ENCODE measurements at places on chromosomes 12 and 14. TPM values are rescaled to one million over a fixed set of nuclear protein-coding genes. Genes with fewer than 3 reads are reported as not detected.

GRCh38 chr12:89676930-89677329, 31.7 kb downstream of the ATP2B1 start:
- H3K27ac ChIP-seq: no peak overlapping the region
- DNase-seq: no peak
- no peaks in the 10 kb centered on the region for H3K36me3 ChIP-seq
- no peaks in the 10 kb centered on the region for H3K4me1 ChIP-seq
- no peaks in the 10 kb centered on the region for H3K27me3 ChIP-seq

- DNase-seq: no peak
- no peaks in the 10 kb centered on the region for H3K27me3 ChIP-seq
- no peak overlapping the region for H3K4me3 ChIP-seq
These were observed 388.1 kb downstream of the CCDC91 start for GRCh38 chr12:28578361-28578760.

GRCh38 chr12:89236237-89236636, 116.1 kb downstream of the DUSP6 start:
- H3K36me3 ChIP-seq: no peaks in the 10 kb centered on the region
- no peak for DNase-seq
- H3K4me3 ChIP-seq: no peak overlapping the region
- no peaks in the 10 kb centered on the region for H3K4me1 ChIP-seq

GRCh38 chr12:3622021-3622821, 130.7 kb downstream of the CRACR2A start:
- no peaks in the 10 kb centered on the region for H3K4me1 ChIP-seq
- H3K27me3 ChIP-seq: no peaks in the 10 kb centered on the region
- H3K36me3 ChIP-seq: no peaks in the 10 kb centered on the region
- no peak overlapping the region for H3K27ac ChIP-seq

- no peak for DNase-seq
- H3K4me1 ChIP-seq: peaks cover 34% of the 10 kb centered on the region
- H3K4me3 ChIP-seq: no peak overlapping the region
- H3K27me3 ChIP-seq: no peaks in the 10 kb centered on the region
- H3K36me3 ChIP-seq: no peaks in the 10 kb centered on the region
These were observed 188.3 kb upstream of the SLC38A2 start for GRCh38 chr12:46560874-46561273.

- DNase-seq: no peak
- H3K4me3 ChIP-seq: no peak overlapping the region
- H3K4me1 ChIP-seq: peaks cover 9% of the 10 kb centered on the region
- H3K27me3 ChIP-seq: no peaks in the 10 kb centered on the region
- no peak overlapping the region for H3K27ac ChIP-seq
These were observed 230.4 kb downstream of the SSPN start for GRCh38 chr12:26425587-26426260.

DNA sequence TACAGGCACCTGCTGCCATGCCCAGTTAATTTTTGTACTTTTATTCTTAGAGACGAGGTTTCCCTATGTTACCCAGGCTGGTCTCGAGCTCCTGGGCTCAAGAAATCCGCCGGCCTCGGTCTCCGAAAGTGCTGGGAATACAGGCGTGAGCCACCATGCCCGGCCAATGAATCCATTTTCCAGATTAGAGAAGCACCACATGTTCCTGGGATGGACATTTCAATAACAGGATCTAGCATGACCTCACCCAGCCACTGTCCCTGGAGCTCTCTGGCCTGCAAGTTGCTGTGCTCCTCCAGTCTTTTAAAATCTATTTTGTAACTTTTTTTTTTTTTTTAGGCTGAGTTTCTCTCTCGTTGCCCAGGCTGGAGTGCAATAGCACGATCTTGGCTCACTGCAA, 2.2 kb downstream of the GPR132 start:
- no peak overlapping the region for H3K4me3 ChIP-seq
- DNase-seq: no peak
- no peaks in the 10 kb centered on the region for H3K27me3 ChIP-seq
- H3K36me3 ChIP-seq: no peaks in the 10 kb centered on the region

FAM90A1 gene
- total RNA-seq: not detected

SERPINA6 gene
- not detected for total RNA-seq

SLC39A9 gene
- 63.4 TPM for total RNA-seq

SDR9C7 gene
- not detected for total RNA-seq

DNA sequence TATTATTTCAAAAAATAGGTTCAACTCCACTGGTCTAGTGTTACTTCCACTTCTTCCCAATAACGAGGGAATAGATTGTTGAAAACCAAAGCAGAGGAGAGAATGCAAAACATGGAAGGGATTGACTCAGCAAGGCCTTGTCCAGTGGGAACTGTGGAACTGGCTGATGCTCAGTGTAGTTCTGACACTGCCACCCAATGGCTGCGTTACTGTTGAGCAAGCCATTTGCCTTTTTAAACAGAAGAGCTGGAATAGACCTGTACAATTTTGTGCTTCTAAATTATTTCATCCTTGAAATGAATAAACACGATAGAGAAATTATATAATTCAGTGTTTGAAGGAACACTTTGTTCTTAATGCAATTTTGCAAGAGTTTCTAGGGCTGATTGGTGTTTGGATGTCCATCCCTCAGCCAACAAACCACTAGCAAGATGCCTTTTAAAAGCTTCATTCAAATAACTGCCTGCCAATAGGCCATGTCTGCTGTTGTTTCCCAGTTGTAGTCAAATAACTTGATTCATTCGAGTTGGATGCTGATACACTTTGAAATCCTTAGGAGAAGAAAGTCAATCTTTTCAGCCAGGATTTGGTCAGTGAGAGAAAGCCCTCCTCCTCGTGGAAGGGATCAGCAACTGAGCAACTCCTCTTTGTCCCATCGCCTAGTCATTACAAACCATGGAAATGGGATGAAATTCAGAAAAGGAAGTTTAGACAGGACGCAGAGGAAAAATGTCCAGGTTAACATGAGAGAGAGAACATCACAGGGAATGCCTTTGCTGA, 7.3 kb upstream of the MGP start:
- H3K36me3 ChIP-seq: no peaks in the 10 kb centered on the region
- H3K4me1 ChIP-seq: no peaks in the 10 kb centered on the region
- DNase-seq: no peak
- H3K4me3 ChIP-seq: no peak overlapping the region

ACOT6 gene
- not detected for total RNA-seq

RAPGEF3 gene
- 5.8 TPM for total RNA-seq

- no peak overlapping the region for H3K27ac ChIP-seq
- H3K4me3 ChIP-seq: no peak overlapping the region
- H3K36me3 ChIP-seq: peaks cover 5% of the 10 kb centered on the region
- no peaks in the 10 kb centered on the region for H3K4me1 ChIP-seq
- no peak for DNase-seq
These were observed 143.6 kb downstream of the CPNE8 start for GRCh38 chr12:38761636-38762342.

- no peaks in the 10 kb centered on the region for H3K36me3 ChIP-seq
- H3K27ac ChIP-seq: no peak overlapping the region
- no peaks in the 10 kb centered on the region for H3K27me3 ChIP-seq
- no peaks in the 10 kb centered on the region for H3K4me1 ChIP-seq
These were observed 62.2 kb downstream of the PRMT8 start for GRCh38 chr12:3553221-3553620.

DNA sequence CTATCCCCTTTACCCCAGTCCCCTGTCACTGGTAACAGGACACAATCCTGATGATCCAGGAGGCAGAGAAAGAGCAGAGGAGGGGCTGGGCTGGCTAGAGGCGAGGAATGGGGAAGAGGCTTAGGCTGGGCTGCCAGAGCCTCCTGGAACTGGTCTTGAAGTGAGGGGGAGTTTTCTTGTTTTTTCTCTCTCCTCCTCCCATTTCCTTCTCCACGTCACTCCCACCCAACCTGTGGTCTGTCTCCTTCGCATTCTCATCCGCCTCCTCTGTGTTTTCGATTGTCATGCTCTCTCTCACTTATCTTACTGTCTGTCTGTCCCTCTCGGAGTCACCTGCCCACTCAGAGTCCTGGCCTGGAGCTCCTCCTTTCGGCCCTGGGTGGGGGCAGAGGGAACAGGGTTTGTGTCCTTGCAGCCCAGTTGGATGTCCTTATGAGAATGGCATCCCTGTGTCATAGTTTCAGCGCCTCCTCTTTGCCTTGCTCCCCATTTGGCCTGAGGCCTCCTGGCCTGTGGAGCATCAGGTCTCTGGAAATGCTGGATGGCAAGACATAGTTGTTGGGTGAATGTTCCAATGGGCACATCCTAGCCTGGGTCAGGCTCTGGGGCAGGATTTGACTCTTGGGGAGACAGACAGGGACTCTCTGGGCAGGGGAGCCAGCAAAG, 3.4 kb upstream of the KRT80 start:
- H3K4me3 ChIP-seq: no peak overlapping the region
- DNase-seq: no peak
- H3K27ac ChIP-seq: peak overlapping the region; percentile 95
- no peaks in the 10 kb centered on the region for H3K36me3 ChIP-seq
- H3K27me3 ChIP-seq: no peaks in the 10 kb centered on the region

DNA sequence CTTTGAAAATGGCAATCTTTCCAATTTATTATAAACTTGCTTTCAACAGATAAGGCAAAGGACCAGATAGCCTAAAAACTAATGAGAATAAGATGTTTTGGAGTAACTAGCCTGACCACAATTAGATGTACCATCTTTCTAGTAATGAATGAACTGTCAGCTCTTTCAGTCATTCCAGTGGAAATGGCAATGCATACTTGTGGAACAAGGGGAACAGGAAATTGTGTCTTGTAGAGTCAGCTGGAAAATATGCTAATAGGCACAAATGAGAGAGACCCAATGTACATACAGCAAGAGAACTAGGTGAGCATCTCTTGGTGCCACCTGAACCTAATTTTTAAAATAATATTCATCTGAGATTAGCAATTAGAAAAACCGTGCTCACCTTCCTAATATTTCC, 76.1 kb upstream of the GPHB5 start:
- H3K27me3 ChIP-seq: no peaks in the 10 kb centered on the region
- no peak overlapping the region for H3K27ac ChIP-seq
- DNase-seq: no peak
- no peaks in the 10 kb centered on the region for H3K4me1 ChIP-seq
- H3K4me3 ChIP-seq: no peak overlapping the region

- DNase-seq: no peak
- no peaks in the 10 kb centered on the region for H3K36me3 ChIP-seq
These were observed 323.9 kb downstream of the AACS start for GRCh38 chr12:125389061-125389697.

GRCh38 chr12:113552760-113553159, 81.1 kb upstream of the LHX5 start:
- H3K27me3 ChIP-seq: no peaks in the 10 kb centered on the region
- no peak for DNase-seq
- H3K36me3 ChIP-seq: no peaks in the 10 kb centered on the region
- no peak overlapping the region for H3K4me3 ChIP-seq

HPD gene
- total RNA-seq: 0.51 TPM

CD27 gene
- total RNA-seq: 0.23 TPM

FAIM2 gene
- total RNA-seq: 0.49 TPM

DNA sequence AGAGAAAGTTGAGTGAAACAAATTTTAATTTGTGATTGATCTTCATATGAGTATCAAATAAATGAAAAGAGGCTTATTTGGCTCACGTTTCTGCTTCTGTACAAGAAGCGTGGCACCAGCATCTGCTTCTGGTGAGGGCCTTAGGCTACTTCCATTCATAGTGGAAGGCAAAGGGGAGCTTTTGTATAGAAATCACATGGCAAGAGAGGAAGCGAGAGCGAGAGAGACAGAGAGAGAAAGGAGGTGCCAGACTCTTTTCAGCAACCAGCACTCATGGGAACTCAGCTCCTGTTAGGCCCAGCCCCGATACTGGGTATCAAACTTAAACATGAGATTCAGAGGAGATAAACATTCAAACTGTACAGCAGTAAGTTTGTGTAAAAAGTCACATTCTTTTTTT, 121.4 kb downstream of the SYNE2 start:
- DNase-seq: no peak
- H3K4me1 ChIP-seq: no peaks in the 10 kb centered on the region
- H3K27ac ChIP-seq: no peak overlapping the region
- no peak overlapping the region for H3K4me3 ChIP-seq

MDGA2 gene
- not detected for total RNA-seq

- H3K4me1 ChIP-seq: no peaks in the 10 kb centered on the region
- no peak overlapping the region for H3K4me3 ChIP-seq
- no peaks in the 10 kb centered on the region for H3K27me3 ChIP-seq
- H3K27ac ChIP-seq: no peak overlapping the region
- no peak for DNase-seq
- no peaks in the 10 kb centered on the region for H3K36me3 ChIP-seq
These were observed 78.7 kb downstream of the FSCB start for GRCh38 chr14:44428231-44428945.

GPR162 gene
- total RNA-seq: 1.3 TPM

DNA sequence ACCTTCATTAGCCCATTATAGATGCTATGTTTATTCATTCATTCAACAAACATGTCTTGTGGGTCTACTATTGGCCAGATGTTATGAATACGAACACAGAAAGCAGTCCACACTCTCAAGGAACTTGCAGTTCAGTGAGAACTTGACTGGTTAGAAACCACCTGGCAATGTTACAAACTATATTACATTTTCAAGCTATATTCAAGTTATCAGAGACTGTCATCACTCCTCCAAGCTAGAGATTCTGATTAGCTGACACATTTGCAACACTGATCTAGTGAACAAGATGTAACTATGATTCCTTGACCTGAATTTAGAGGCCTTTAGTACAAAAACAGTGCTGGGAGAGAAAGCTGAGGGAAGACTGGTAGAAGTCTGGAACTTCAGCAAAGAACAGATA, 170.7 kb upstream of the EEA1 start:
- no peaks in the 10 kb centered on the region for H3K36me3 ChIP-seq
- H3K27ac ChIP-seq: no peak overlapping the region
- H3K4me1 ChIP-seq: no peaks in the 10 kb centered on the region
- H3K27me3 ChIP-seq: no peaks in the 10 kb centered on the region
- H3K4me3 ChIP-seq: no peak overlapping the region

SLCO1C1 gene
- not detected for total RNA-seq

DNA sequence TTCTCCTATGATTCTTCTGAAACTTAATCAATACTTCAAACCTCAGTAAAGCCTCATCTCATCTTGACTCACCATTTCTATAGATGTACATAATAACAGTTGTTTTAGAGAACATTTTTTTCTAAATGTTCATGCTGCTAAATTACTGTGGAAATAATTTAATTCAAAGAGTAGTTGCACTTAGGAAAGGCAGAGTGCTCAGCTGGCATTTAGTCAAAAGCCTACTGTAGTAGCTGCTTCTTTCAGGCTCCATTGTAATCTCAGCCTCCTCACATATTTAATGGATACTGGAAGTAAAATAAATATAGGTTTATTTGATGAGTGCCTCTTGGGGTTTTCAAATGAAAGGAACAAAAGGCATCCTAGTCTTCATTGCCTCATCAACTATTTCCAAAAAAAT, 325.0 kb downstream of the CCER1 start:
- H3K27me3 ChIP-seq: no peaks in the 10 kb centered on the region
- H3K4me1 ChIP-seq: no peaks in the 10 kb centered on the region
- no peak for DNase-seq
- no peaks in the 10 kb centered on the region for H3K36me3 ChIP-seq
- H3K27ac ChIP-seq: no peak overlapping the region
